ENCODE measurements at places on chromosomes 2 and 18.

DNA sequence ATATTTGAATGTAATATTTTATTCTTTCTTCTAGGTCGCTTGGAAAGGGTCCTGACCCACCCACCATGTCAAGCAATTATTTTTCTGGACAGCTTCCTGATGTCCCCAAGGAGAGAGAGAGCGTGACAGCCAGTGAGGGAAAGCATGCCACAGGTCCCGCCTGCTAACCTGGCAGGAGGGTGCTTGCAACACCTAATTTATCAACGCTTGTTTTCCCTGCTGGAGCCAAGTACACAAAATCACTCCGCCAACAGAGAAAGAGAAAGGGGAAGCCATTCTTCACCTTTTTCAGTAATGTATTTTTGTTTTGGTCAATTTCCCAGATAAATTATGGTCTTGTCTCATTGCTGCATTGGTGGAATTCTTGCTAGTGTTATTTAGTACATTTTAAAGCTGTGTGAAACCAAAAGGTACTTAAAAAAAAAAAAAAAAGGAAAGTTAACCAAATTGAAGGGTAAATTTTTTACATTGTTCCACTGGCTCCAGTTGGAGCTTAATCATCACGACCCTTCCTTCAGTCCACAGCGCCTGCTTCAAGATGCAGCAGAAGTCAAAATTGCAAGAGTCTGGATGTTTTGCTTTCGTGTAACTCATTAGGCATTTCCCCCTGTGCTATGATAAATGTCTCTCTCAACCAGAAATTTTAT is 88.5 kb upstream of the COPS8 start:
- no peak for DNase-seq

- DNase-seq, result no peak
These were observed 573.5 kb upstream of the CNTNAP5 start for GRCh38 chr2:123451542-123451941.

GRCh38 chr2:188303363-188304031 is 11.8 kb downstream of the GULP1 start:
- DNase-seq, result peak; percentile 43

- peak; percentile 83 for DNase-seq
These were observed 7.0 kb downstream of the ZSWIM2 start for GRCh38 chr2:186841940-186842339.

GRCh38 chr2:97718942-97719341 is 5.6 kb downstream of the ZAP70 start:
- DNase-seq, result no peak

- DNase-seq, result no peak
These were observed 1.6 kb downstream of the TXNL4A start for GRCh38 chr18:79986726-79987125.

DNA sequence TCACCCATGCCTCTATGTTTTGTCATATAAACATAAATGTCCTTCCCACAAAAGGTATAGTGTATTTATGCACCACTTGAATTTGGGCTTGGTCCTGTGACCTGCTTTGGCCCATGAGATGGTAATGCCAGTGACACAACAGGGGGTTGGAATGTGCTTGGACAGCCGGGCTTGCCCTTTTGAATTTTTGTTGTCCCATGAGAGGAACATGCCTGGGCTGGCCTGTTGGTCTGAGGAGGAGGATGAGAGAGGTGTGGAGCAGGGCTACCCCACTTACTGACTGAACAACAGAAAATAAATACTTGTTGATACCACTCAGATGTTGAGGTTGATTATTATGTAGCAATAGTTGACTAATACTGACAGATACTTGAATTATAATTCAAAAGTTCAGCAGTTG is 63.2 kb upstream of the TCF4 start:
- no peak for DNase-seq

GRCh38 chr2:141554810-141555209 is 576.0 kb downstream of the LRP1B start:
- DNase-seq, result peak; percentile 64

GRCh38 chr18:75827751-75828287 is 400.3 kb upstream of the SMIM21 start:
- no peak for DNase-seq

DNA sequence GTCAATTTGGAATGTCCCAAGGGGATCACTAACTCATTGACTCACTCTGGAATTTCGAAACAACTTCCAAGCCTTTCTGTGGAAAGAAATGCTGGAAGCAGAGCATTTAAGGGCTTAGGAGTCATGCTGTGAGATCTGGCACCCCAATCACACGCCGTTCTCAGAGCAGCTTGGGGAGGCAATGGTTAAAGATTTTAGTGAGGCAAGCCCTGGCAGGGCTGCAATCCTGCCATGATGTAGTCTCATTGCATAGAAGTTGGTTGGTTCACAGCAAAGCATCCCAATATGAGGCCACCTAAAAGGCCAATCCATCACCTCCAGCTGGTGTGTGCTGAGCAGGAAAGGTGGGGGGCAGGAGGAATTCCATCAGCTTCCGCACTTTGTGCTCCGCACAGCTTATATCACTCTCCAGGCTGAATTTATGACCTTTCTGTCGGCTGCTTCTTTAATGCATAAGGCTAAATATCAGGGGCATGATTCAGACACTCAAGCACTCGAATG is 1043.9 kb upstream of the POU3F3 start:
- DNase-seq, result no peak

DNA sequence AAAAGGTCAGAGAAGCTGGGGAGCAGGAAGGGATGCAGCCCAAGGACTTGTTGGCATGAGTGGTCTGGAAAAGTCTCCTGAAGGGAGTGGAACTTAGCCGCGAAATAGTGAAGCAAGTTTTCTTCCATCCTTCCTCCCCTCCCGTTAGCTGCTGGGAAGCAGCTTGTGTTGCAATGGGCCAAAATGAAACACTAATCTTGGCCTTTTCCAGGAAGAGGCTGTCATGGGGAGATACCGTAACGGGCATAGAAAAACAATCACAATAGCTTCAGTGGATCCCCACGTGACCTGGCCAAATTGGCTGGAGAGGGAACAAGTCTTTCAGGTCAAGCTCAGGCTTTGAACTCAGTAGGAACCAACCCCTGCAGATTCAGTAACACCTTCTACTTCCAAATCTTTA is 49.3 kb downstream of the SEMA4F start:
- peak; percentile 66 for DNase-seq

DNA sequence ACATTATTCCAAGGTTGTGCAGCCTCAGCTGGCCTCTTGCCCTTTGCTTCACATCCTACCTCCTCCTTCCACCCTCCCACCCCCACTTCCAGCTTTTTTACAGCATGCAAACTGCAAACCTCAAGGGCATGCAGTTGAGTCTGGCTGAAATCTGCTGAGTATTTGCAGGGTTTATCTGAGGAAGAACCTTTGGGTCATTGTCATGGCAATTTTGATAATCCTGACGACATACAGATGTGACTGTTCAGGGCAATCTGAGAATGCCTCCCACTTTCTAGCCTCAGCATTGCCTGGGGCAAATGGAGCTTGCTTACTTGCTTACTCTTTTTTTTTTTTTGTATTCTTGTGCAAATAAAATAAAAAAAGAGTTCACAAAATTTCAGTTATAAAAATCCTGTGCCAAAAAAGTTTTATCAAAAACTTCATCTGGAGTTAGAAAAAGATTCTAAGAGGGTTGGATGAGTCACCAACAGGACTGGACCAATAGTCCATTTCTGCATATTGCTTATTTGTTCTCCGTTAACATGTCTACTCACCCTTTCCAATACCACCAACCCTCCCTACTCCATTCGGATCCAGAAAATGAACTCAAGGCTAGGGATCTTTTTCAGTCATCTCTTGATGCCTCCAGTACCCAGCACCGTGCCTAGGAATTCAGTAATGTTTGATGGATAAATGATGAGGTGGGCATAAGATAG is 23.6 kb upstream of the LHCGR start:
- no peak for DNase-seq

- DNase-seq, result peak; percentile 34
These were observed 1.1 kb upstream of the TACR1 start for GRCh38 chr2:75200140-75201096.

- no peak for DNase-seq
These were observed 170.5 kb downstream of the TGIF1 start for GRCh38 chr18:3620146-3621119.

DNA sequence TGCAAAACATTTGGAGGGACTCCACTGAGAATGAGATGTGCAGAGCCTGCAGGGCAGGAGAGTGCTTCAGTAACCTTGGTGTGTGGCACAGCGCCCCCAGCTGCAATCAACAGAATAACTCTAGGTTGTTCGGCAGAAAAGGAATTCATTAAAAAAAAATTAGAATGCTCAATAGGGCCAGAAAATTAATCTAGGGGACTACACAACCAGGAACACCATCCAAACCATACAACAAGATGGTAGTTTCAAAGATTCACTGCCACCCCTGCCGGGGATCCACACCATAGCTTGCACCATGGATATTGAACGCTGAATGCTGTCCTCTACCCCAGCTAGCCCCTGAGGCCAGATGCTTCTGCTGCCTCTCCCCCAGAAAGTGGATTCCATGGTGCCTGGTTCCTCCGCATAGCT is 50.1 kb downstream of the THUMPD2 start:
- peak; percentile 63 for DNase-seq

DNA sequence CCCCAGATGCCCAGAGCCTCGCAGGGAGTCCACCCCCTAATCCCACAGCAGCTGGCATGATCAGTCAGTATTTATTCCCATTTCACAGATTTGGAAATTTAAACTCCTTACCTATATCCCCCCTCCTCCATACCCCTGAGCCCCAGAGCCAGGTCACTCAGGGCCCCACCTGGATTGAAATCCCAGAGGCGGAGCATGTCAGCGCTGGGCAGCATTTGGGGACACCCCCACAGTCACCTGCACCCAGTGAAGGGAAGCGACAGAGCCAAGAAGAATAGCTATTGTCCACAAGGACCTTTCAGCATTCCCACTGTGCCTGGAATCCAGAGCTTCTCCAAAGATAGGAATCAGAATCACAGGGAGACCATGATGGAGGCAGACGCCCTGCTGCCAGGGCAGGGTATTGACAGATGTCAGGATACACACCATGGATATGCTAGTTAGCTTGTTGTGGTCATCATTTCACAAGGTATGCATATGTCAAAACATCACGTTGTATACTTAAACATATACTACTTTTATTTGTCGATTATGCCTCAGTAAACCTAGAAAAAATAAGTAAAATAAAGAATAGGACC is 968 bp upstream of the ASTL start:
- DNase-seq, result no peak

- no peak for DNase-seq
These were observed 112.3 kb downstream of the GALNT1 start for GRCh38 chr18:35693829-35694228.

- DNase-seq, result peak; percentile 23
These were observed 34.0 kb downstream of the LOXHD1 start for GRCh38 chr18:46622999-46623398.

DNA sequence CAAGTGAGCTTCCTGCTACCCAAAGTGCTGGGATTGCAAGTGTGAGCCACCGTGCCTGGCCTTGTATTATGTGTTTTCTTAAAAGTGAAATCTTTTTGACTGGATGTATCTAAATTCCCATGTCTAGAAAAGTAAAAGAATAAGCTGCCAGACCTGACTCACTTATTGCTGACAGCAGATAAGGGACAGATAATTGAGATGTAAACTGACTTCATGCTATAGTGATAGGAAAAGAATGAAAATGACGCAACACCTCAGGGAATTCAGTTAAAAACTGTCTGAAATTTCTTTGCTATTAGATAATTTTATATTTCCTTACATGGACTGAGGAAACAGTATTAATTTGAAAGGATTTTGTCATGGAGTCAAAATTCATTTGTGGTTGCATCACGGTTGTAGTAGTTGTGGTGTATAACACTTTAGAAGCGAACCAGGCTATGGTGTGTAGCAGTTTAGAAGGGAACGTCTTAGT is 19.4 kb downstream of the TTC27 start:
- DNase-seq, result peak; percentile 93

DNA sequence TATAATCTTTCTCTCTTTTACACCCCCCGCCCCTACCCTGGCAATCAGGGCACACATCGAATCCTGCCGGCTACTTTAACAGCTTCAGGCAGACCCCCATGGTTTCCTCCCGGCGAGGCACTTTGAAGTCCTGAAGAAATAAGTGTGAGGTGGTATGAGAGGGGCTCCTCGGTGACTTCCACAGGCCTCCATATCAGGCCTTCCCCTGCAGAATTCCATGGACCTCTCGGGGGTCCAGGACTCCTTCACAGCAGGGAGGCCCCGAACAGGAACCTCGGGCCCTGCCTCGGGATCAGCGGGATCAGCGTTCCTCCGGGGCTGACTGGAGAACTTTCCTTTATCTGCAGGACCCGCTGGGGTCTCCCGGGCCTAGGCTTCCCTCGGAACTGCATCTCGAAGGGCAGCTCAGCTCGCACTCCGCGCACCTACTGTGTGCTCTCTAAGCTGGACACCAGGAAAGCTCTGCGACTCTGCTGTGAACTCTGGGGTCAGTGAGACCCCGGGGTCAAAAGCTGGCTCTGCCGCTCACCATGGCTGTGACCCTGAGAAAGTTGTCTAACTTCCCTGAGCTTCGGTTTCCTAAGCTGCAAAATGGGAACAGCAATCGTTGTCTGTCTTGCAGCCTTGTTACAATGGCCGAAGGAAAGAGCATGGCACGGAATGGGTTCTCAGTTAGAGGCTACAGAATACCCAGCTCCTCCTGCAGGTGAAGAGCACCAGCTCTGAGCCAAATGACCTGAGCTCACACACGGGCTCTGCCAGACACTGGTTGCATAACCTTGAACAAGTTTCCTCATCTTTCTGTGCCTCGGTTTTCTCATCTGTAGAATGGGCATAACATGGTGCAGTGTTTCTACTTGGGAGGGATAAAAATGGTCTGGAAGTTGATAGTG is 97.4 kb upstream of the ID2 start:
- DNase-seq, result no peak

GRCh38 chr2:111062417-111062816 is 58.3 kb upstream of the BCL2L11 start:
- no peak for DNase-seq

DNA sequence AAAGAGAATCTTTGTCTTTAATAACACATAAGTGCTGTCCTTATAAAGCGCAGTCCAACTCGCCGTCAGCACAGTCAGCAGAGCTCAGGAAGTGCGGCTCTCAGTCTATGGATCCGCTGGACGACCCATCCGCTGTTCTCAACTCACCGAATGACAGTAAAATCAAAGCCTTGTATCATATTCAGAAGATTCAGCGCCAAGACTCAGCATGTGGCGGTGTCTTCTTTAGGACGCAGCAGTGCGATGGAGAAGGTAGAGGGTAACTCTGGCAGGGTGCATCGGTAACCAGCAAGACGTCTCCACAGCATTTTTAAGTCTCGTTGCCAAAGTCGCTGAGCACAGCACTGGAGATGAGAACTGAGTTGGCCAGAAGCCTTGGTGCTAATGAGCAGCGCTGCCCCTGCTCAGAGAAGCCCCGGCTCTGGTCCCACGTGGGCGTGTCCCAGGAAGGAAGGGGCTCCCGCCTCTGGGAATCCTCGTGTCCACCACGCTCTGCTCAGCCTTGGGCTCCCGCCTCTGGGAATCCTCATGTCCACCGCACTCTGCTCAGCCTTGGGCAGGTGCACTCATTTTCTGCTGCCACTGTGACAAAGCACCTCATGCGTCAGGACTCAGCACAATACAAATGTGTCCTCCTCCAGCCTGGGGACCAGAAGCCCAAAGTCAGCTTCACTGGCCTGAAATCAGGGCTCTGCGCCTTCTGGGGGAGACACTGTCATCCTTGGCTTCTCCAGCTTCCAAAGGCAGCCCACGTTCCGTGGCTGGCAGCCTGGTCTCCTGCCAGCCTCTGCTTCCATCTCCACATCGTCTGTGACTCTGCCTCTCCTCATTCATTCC is 238.0 kb upstream of the SALL3 start:
- no peak for DNase-seq
